ENCODE measurements at places on chromosomes 7 and 10.

DNA sequence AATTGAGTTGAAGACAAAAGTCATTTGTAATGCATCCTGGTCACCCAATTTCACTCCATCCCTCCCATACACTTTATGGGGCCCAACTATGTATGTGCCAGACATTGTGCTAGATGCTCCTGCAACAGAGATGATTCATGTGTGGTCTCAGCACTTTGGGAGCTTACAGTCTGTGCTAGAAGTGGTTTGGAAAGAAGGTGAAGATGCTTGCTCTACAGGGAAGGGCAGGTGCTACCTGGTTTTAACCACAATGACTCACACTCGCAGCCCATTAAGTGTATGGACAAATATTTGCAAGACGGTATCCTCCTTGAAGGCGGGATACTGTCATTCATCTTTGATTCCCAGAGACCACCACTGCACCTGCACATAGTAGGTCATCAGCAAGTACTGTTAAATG lies 257.6 kb downstream of the OTUD1 start:
- no peak for DNase-seq

DNA sequence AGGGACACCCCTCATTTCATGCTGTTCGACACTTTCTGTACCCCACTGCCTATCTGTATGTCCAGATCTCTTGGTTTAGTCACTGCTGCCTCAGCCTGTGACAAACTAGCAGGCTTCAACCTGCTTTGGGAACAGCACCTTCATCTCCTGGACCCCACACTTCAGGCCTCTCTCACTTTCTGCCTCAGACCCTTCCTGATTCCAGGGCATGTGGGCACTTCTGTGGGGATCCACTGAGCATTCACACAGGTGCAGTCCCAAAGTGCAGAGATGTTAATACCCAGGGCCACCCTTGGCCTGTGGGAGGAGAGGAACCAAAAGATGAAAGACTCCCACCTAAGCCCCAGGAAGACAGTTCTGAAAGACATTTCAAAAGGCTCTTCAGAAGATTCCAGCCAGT lies 29.4 kb upstream of the C10orf71 start:
- DNase-seq, result no peak

DNA sequence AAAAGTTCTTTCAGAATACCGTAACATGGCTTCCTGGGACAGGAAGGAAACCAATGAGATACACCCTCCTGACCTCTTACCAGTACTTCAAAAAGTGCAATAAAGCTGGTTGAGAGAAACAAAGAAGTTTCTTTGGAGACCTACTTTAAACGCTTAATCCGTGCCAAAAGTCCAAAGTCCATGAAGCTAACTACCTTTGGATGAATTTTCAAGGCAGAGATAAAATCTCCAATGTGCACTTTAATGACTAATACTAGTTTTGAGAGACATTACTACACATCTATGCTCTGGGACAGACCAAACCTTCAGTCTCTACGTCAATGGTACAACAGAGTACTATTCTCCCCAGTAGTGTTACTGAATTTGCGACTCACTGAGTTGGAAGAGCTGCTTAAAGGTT lies 46.1 kb downstream of the UBE2H start:
- no peak for DNase-seq

- no peak for DNase-seq
These were observed 87.8 kb downstream of the CREB5 start for GRCh38 chr7:28500138-28500537.

DNA sequence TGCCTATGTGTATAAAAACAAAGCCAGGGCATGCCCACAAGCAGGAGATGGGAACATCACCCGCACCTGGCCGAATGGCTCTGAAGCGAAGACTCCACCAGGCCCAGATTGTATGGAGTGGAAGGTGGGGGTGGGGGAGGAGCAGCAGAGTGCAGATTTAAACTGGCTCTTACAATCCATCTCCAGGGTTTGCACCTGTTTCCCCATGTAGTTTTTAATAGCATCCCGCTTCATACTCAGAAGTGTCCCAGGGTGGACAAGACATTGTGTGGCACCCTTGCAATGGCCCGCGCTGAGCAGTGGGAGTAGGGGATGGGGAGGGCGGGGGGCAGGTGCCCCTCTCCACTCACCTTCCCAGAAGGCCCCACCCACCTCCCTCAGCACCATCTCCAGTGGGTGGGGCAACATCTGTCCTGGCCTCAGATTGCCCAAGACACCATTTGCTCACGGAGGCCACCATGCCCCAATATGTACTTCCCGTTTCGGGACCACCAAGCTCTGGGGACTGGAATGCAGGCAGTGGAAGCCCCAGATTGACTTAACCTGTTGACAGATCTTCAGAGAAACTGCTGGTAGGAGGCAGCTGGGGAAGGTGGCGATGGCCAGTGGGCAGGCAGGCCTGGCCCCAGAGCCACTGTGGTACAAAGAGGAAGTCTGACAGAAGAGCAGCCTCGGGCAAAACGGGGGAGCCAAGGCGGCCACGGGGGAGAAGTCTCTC lies 23.0 kb downstream of the VSIR start:
- no peak for DNase-seq

- no peak for DNase-seq
These were observed 7.3 kb downstream of the SEMA3A start for GRCh38 chr7:84187087-84187805.

GRCh38 chr7:157404845-157405481 lies 68.2 kb downstream of the DNAJB6 start:
- DNase-seq, result no peak

DNA sequence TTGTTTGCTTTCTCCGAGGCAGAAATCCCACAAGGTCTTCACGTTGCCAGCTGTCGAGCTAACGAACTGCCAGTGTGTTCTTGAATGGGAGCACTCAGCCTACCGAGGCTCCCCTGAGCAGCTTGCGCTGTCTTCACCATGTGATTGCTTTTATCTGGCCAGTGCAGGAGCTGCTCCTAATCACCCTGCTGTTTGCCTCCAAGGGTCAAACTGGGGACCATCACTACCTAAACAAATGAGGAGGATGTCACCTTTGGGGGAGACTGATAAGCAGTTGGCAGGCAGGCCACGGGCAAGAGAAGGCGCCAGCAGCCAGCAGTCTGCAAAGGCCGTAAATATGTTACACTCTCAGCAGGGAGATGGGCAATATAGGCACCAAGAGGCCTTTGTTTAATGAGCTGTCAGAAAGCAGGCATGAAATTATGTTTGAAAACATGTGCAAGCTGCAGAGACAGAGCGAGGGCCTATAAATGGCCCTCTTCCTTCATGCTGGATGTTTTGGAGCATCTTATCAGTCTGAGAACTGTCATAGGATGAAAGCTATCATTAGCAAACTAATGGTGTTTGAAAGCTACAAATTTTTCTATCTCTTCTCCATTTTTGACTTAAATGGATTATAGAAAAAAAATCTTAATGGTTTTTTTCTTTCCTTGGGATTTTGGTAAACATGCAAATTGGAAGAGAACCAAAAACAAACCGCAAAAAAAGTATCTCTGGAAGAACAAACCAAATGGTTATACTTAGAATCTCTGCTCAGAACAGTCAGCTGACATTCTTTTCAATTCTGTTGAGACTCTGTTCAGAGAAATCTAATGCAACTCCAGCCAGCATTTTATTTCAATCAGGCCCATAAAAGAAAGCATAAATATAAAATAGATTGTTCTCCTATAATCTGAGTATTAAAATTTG lies 267.3 kb upstream of the NPVF start:
- DNase-seq, result no peak

- DNase-seq, result no peak
These were observed 14.6 kb upstream of the MLXIPL start for GRCh38 chr7:73638911-73639310.

DNA sequence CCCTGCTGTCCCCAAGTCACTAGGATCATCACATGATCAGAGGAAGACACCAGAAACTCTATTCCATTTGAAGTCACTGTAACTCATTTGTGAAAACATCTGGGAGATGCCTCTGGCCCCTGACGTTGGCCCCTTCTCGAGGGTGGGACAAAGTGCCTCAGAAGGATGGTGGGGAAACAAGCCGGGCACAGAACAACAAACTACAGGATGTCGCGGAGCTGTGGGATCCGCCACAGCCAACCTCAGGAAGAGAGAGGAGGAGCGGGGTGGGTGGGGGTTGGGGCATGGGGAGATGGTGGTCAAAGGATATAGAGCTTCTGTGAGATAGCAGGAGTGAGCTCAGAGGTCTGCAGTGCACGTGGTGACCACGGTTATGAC lies 265.6 kb upstream of the TCERG1L start:
- no peak for DNase-seq

DNA sequence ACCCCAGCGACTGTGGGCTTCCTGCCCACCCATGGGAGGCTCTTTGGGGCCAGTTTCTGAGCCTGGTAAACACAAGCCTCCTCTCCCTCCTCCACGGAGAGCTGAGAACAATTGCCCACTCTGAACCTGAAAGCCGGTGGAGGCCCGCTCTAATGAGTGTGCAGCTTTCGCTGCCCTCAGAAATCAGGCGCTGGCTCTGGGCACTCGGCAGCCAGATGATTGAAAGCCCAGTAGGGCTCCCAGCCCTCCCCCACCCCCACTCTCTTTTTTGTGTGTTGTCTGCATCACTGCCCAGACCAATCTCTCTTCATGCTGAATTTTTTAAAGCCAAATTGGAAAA lies 438.9 kb downstream of the RPS24 start:
- DNase-seq, result peak; percentile 53

DNA sequence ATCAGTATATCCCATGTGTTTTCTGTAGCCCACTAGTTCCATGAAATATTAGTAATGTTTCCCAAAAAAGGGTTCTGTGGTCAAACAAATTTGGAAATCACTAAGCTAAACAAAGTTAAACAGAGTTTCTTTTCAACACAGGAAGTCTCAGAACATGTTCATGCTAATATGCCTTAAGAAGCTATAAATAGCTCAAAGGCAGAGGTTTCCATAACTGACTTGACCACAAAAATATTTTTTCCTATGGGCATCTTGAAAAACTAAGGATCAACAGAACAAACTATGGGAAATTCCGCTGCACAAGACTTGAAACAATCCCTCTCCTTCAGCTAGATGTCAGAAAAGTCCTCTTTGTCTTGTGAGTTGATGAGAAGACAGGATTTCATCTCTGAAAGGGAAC lies 59.7 kb downstream of the SEM1 start:
- no peak for DNase-seq

GRCh38 chr7:159127691-159128642 lies 16.7 kb downstream of the VIPR2 start:
- no peak for DNase-seq

DNA sequence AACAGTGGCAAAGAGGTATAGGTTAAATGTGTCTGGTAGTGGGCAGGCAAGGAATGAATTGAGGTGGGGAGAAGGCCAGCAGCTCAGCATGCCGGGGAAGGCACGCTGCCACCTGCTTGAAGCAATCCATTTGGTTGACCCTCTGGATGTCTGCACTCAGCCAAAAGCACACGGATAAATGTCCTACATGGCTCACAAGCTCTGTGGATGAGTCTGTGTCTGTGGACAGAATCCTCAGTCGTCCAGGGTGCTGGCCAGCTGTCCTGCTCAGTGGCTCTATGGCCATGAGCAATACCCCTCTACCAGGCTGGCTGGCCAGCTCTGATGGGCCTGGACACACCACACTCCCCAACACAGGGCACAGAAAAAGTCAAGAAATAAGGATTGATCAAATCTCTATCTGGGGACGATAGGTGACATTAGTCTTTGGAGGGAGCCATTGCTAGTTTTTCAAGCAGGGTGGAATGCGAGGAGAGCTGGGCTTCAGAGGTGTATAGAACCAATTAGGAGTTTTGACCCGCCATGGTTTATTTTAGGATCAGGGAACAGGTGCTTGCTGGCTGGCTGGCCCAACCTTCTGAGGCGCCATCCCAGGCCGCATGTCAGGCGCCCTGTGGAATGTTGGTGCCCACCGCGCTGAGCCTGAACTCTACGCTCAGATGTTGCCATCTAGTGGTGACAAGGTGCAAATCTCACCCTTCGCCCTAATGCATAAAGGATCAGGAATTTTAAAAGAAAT lies 493.4 kb downstream of the TNS3 start:
- DNase-seq, result peak; percentile 87

- peak; percentile 67 for DNase-seq
These were observed 68.9 kb upstream of the FOXK1 start for GRCh38 chr7:4612939-4613841.

DNA sequence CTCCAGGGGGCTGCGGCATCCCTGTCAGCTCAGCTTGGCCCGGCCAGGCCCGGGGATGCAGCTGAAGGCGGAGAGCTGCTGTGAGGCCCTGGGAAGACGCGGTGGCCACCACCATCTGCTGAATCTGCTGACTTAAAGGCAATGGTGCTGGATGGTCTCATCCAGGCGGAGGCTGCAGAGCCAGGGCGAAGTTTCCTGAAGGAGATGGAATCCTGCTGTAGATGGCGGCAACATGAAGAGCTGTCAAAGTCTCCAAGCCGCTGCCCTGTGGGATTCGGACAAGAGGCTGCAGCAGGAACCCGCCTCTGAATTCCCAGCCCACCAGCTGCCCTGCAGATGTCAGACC lies 200.1 kb downstream of the PTPRN2 start:
- DNase-seq, result no peak

GRCh38 chr10:109062371-109062770 lies 860.9 kb downstream of the XPNPEP1 start:
- DNase-seq, result no peak

- DNase-seq, result no peak
These were observed 172.1 kb downstream of the SLC16A9 start for GRCh38 chr10:59537501-59537900.

DNA sequence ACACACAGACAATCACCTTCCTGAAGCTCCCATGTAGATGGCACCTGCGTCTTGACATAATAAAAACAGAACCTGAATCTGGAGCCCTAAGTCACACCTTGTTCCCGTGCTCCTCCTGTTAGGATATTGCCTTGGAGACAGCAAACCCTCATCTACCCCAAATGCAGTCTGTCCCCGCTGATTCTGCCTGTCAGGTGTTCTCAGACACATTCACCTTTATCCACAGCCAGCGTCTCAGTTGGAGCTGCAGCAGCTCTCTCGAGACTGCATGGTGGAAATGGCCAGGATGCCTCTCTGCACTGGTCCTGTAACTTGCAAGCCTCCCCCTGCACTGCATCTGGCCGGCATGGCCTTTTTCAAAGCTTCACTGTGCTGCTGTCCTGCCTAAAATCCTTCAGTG lies 218.0 kb upstream of the ZNF32 start:
- no peak for DNase-seq

GRCh38 chr7:68279827-68280400 lies 1283.3 kb downstream of the TYW1 start:
- DNase-seq, result no peak

GRCh38 chr7:107582875-107583274 lies 2.8 kb downstream of the BCAP29 start:
- DNase-seq, result no peak

GRCh38 chr7:26485367-26485934 lies 193.8 kb downstream of the SNX10 start:
- no peak for DNase-seq

GRCh38 chr7:152013974-152014373 lies 11.5 kb upstream of the GALNT11 start:
- DNase-seq, result no peak

- DNase-seq, result no peak
These were observed 30.5 kb downstream of the C10orf53 start for GRCh38 chr10:49709934-49710333.

GRCh38 chr7:78260826-78261225 lies 462.3 kb downstream of the PHTF2 start:
- DNase-seq, result no peak
